ENCODE measurements at places on chromosomes 7 and 10.

- DNase-seq = no peak
Observed at GRCh38 chr7:108643136-108643535, 73.5 kb downstream of the DNAJB9 start.

DNA sequence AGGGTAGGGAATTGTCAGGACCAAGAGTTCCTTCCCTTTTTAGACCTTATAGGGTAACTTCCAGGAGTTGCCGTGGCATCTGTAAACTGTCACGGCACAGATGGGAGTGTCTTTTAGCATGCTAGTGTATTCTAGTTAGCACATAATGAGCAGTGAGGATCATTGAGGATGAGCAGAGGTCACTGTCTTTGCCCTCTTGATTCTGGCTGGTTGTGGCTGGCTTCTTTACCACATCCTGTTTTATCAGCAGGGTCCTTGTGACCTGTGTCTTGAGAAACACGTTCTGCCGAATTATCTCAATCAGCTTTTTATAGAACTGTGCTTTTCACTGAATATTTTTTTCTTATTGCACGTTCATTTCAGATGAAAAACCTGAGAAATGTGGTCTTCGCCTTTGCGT, 41.5 kb downstream of the MINPP1 start:
- no peak for DNase-seq

- no peak for DNase-seq
Observed at GRCh38 chr7:97025983-97026714, 1.5 kb upstream of the DLX5 start.

DNA sequence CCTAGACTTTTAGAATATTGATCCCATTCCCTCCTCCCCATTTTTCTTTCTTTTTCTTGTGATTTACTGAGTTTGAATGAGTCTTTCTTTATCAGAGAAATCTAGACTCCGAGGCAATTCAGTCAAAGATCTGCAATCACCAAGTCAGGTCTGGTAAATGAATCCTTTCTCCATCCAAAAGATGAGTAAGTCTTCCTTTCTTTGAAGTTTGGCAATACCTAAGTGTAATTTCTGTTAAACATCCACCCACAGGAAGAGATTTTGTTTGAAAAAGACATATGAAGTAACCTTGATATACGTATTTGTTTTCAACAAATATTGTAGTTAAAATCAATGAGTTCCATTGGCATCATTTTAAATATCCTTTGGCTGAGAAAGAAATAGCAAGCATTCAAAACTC, 58.3 kb downstream of the SLC39A12 start:
- no peak for DNase-seq

DNA sequence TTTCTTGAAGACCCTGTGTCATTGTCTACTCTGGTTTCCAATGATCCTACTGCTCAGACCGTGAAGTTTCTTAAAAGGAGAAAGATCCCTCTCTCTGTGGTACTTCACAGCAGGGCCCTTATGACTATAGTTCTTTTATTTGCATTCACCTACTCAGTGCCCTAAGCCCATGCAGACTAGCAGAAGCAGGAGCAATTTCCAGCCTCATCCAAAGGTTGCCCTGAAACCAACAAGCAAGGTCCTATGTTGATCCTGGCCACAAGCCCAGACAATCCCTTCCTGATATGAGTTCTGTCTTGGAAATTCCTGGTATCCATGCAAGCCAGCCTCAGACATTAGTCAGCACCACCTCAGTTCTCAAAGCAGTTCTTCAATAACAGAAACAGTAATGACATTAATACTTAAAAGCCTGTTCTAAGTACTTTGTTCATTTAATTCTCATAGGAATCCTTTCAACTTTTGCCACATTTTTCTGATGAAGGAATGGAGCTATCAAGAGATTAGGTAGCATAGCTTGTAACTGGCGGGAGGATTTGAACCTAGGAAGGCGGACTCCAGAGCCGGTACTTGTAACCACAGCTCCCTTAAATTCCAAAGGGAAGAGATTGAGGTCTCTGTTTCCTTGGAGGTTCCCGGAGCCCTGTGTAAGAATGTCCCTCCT, 58.1 kb upstream of the ST8SIA6 start:
- no peak for DNase-seq

- no peak for DNase-seq
Observed at GRCh38 chr7:134991469-134992339, 5.4 kb downstream of the AGBL3 start.

DNA sequence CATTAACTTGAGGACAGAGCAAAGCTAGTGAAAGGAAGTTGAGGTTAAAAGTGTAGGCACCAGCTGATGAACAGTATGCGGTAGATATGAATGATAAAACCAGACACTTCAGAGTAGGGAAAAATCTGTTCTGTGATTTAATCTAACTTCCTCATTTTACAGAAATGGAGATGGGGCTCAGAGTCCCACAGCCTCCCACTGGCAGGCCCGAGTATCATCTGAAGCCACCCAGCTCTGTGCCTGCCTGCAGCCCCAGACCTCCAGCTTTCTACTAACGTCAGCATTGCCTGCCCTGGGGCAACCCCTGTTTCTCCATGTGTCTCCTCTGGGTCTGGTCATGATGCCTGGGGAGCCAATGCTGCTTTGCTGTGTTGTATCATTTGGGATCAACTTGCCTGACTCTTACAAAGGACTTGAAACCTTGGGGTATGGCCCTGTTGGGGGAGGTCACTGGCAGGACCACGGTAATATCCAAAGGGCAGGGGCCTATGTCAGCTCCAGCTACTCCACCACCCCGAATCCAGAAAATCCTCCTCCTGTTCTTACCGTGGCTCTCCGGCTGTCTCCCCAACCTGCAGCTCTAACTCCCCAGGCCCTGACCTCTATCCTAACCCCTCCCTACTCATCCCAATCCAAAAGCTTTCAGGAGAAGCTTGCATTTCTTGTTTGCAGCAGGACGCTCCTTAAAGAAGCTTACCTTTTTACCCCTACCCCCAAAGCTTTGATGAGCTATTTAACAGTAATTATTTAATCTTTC, 56.2 kb upstream of the NPY start:
- DNase-seq = peak; percentile 6

GRCh38 chr7:55100544-55101327, 81.9 kb downstream of the EGFR start:
- DNase-seq = no peak

DNA sequence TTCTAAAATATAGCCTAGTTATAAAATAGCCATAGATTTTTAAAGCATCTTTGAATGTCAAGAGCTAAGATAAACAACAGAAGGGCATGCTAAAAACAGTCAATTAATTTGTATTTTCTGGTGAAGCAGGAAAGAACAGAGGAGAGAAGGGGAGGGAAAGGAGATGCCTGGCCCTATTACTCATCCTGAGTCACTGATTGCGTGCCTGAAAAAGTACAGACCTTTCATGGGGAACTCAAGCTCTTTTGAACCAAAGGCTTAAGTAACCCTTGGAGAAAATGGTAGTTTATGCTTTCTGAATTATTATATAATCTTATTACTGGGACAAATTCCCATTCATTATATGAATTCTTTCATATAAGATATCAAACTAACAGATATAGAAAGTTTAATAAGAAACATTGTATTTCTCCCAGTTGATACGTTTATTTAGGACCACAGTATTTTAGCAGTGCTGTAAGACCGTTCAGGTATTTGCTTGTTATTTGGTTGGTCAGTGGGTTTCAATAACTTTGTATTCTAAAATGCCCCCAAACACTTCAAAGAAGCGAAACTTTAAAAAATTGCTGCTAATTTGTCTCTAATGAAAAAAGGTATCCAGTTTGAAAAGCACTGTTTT, 151.3 kb downstream of the HGF start:
- no peak for DNase-seq

GRCh38 chr7:80999100-80999499, 80.2 kb upstream of the SEMA3C start:
- DNase-seq = no peak

DNA sequence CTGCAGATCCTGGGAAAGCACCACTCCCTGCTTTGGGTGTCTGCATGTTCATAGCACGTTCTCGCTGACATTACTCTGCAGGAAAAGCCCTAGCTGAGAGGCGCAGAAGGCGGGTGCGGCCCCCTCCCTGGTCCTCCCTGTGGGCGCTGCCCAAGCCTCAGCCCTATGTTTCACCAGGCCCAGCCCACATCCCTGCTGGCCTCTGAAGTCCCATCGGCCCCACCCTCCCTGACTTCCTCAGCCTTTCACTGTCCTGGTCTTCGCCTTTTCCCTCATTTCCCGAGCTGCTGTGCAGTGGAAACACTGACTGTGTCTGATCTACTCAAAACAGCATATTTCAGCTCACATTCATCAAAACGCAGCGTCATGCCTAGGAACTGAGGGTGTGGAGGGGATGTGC, 36.3 kb upstream of the DIP2C start:
- DNase-seq = no peak

- DNase-seq = no peak
Observed at GRCh38 chr10:130353928-130354572, 217.9 kb downstream of the GLRX3 start.

GRCh38 chr10:88803641-88804040, 1.1 kb downstream of the LIPM start:
- DNase-seq = no peak

GRCh38 chr7:78099715-78100394, 301.3 kb downstream of the PHTF2 start:
- DNase-seq = no peak

GRCh38 chr7:374706-375311, 84.8 kb downstream of the FOXL3 start:
- DNase-seq = peak; percentile 1

- DNase-seq = no peak
Observed at GRCh38 chr7:137846827-137847567, at the start of gene DGKI. Gene DGKI (minus strand): TSS chr7:137846974.

- DNase-seq = peak; percentile 62
Observed at GRCh38 chr10:97454330-97455036, 8.5 kb downstream of the ZDHHC16 start.

- DNase-seq = peak; percentile 12
Observed at GRCh38 chr7:37833107-37833817, 15.1 kb upstream of the NME8 start.

DNA sequence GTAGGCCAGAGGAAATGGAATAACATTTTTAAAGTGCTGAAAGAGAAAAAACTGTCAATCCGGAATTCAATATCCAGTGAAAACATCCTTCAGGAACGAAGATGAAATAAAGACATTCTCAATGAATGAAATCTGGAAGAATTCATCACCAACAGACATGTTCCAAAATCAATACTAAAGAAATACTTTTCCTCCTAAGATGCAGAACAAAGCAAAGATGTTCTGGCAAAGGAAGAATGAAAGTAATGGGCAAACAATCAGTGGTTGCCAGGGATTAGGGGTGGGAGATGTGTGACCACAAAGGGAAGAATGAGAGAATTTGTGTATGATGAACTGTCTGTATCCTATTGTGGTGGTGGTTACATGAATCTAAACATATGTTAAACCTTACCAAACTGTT, 52.8 kb upstream of the EEPD1 start:
- DNase-seq = no peak

DNA sequence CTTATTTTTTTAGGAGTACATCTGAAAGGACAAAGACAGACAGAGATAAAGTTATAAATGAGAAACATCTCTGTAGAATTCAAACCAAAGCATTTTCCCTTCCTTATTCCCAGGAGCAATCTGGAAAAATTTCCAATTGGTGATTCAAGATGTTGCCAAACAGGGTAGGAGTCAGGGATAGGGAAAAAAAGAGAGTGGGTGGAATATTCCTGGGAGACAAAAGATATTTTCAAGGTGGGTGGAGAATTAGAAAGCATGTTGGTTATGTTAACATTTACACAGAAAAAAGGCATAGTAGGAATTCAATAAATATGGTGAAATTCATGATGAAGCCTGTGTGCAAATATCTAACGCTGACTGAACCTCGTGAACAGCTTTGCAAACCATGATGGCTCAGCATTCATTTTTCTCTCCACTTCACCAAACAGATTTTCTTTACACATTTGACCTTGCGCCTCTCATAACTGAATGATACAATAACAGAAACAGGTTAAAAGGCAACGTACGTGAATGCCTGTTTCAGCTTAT, 25.1 kb downstream of the SLC26A5 start:
- DNase-seq = no peak

GRCh38 chr10:22464966-22465629, 119.8 kb downstream of the SPAG6 start:
- DNase-seq = no peak

DNA sequence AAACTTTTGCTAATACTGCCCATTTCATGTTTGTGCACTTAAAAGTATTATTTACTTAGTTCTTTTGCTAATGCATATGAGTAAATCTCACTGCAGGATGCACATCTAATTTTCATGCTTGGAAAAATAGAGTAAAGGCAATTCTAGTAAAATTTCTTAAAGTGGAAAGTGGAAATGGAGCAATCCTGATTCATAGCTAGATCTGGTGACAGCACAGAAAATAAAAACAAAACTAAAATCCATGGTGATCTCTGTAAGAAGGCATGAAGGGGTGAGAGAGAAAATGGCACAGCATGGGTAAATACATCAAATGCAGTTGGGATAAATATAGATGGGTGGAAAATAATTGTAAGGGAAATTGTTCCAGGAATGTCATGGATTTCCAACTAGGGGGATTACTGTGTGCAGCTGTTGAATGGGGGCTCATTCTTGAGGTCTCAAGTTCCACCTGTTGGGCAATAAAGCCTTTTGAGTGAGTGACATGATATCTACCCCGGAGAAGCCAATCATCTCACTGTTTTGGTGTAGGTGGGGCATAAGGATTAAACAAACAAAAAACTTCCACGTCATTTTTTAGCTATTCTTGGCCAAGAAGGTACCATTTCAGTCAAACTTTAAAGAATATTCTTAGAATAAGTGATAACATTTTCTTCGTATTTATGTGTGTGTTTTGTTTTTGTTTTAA, 1.7 kb upstream of the MCU start:
- no peak for DNase-seq

GRCh38 chr7:13778967-13779366, 210.5 kb downstream of the ETV1 start:
- DNase-seq = no peak
